Activated CD8-positive, alpha-beta memory T cell treated with anti-CD3 and anti-CD28 coated beads for 48 hours (primary cell): ENCODE measurements at places on chromosomes 13 and 19.

DNA sequence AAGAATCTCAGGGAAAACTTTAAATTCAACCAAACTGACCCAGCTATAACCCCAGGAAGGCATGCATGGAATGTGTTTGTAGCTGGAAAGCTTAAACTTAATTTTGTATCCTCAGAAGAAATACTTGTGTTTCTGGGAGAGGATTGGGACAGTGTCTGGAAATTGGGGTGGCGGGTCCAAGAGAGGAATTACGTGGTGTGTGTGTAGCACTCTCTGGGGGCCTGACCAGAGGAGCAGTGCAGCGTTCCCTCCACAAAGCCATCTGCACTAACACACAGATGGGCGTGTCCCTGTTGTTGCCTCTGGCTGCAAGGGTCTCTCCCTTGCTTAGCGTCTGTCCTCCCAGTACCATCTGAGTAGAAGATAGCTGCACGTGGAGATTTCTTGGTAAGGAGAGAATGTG is 6.4 kb downstream of the GARRE1 start:
- no peak for DNase-seq

GRCh38 chr19:18119013-18119716 is 21.6 kb downstream of the MAST3 start:
- DNase-seq, result no peak

DNA sequence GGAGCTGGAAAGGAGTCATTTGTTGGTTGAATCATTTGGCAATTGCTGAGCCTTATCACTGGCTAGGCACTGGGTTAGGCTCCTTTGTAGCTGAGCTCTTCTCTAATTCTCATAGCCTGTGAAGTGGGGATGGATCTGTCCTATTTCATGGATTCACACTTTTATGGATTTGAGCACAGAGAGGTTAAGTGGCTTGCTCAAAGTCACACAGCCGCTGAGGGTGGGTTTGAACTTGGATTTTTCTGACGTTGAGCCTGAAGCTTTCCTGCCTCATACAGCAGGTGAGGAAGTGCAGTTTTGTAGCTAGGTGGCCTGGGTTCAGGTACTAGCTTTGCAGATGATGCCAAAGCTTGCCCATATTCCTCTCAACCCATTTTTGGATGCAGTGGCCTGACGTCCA is 19.4 kb downstream of the CYP4F22 start:
- no peak for DNase-seq

DNA sequence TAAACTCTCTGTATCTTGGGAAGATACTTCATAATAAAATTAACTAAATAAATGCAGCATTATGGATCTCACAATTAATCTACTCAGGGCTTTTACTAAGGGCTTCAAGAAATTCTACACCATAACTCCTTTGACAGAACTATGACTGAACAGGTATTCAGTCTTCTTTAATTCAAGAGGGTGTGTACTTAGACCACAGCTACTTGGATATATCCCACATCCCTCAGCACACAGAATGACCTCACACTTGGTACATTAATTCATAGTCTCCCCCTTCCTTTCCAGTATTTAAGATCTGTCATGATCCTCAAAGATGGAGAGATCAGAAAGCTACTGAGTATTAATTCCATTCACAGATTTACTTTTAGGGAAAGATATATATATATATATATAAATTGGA is 11.6 kb downstream of the DIAPH3 start:
- DNase-seq, result no peak

DNA sequence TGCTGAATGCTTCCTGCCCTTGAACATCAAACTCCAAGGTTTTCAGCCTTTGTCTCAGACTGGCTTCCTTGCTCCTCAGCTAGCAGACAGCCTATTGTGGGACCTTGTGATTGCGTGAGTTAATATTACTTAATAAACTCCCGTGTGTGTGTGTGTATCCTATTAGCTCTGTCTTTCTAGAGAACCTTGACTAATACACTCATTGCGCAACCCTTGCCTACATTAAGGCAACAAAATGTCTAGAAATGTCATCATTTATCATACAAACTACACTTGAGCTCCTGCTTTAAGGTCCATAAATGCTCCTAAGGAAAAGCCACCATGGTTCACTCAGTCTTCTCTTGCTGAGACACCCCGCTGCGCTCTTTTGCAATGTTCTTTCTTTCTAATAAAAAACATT is 2861.0 kb downstream of the PCDH9 start:
- DNase-seq, result no peak

GRCh38 chr13:20174656-20175405 is 14.0 kb upstream of the GJA3 start:
- DNase-seq, result no peak

GRCh38 chr19:42216653-42217519 is 591 bp downstream of the DEDD2 start:
- DNase-seq, result no peak

DNA sequence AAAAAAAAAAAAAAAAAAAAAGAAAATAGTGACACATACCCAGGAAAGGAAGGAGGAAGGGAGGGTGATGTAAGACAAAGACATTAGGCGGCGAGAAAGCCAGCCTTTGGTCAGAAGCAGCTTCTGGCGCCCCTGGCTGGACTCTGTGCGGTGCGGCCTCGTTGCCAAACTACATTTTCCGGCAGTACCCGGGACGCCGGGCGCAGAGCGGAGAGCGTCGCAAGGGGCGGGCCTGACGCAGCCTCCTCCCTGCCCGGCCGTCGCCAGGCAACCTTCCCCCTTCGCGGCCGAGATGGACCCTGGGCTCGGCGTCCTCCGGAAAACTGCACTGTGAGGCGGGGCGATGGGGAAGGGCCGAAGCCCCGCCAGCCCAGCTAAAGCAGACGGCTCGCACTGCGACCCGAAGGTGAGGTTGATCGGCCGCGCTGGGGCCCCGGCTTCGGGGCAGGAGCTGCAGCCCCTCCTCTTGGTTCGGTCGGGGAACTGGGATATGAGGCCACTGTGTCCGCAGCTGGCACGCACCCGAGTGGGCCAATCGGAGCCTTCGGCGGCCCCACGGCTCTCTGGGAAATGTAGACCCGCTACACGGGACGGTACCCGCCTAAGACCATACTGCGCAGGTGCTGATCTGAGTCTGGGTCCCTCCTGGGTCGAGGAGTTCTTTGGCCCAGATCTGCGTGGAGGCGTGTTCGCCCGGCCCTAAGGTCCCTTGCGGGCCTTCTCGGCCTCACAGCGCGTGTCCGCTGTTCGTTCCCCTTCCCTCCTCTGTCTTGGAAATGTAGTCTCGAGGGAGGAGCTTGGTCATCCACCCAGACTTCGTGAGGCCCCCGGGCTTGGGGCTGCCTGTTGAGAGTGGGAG is 2.3 kb upstream of the MZF1 start:
- DNase-seq, result peak; percentile 63

GRCh38 chr13:82934000-82934399 is 948.3 kb downstream of the SLITRK1 start:
- no peak for DNase-seq

GRCh38 chr13:21218351-21219035 is 42.0 kb downstream of the MRPL57 start:
- DNase-seq, result no peak

GRCh38 chr13:40259899-40260298 is 406.5 kb downstream of the FOXO1 start:
- no peak for DNase-seq

DNA sequence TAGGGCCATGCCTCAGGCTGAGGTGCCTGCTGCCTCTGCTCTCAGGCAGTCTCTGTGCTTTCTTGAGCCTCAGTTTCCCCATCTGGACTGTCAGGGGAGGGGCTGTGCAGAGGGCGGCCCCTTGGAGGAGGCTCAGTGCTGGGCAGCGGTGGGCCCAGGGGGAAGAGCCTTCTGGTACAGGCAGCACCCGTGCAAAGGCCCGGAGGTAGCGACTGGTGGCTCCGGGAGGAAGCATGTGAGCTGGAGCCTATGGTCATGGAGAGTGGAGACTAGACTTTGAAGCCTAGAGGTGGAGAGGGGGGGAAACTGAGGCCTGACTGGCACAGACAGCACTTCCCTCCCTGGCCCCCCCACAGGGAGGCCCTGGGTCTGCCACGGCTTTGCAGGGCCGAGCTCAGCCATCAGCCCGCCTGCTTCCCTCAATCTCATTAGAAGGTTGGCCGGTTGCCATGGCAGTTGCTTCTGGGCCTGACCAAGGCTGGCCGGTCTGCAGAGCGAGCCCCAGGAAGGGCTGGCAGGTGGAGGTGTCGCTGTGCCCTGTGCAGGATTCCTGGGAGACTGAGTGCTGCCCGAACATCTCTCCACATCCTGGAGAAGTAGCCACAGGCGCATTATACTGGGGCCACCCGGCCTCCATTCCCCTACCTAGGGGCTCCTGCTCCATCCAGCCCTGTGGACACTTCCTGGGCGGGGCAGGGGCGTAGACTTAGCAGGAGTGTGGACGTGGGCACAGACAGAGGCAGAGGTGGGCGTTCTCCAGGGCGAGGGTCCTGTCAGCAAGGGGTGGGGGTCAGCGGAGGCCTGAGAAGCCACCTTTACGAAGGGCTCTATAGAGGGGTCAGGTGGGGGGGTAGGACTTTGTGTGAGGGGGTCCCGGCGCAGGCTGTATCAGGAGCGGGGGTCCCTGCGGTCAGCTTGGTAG is 53.2 kb downstream of the CRTC1 start:
- no peak for DNase-seq

GRCh38 chr19:30755581-30755980 is 383.4 kb downstream of the ZNF536 start:
- no peak for DNase-seq

GRCh38 chr19:52695996-52696395 is 38.8 kb downstream of the ZNF611 start:
- no peak for DNase-seq

DNA sequence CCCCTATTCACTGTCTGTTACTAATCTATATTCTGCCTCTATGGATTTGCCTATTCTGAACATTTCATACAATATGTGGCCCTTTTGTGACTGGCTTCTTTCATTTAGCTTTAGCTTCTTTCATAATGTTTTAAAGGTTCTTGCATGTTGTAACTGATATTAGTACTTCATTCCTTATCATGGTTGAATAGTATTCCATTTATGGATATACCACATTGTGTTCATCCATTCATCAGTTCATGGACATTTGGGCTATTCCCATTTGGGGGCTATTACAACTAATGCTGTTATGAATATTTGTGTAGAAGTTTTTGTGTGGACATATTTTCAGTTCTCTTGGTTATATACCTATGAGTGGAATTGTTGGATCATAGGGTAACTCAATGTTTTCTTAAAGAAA is 44.4 kb upstream of the TDRD3 start:
- DNase-seq, result no peak

DNA sequence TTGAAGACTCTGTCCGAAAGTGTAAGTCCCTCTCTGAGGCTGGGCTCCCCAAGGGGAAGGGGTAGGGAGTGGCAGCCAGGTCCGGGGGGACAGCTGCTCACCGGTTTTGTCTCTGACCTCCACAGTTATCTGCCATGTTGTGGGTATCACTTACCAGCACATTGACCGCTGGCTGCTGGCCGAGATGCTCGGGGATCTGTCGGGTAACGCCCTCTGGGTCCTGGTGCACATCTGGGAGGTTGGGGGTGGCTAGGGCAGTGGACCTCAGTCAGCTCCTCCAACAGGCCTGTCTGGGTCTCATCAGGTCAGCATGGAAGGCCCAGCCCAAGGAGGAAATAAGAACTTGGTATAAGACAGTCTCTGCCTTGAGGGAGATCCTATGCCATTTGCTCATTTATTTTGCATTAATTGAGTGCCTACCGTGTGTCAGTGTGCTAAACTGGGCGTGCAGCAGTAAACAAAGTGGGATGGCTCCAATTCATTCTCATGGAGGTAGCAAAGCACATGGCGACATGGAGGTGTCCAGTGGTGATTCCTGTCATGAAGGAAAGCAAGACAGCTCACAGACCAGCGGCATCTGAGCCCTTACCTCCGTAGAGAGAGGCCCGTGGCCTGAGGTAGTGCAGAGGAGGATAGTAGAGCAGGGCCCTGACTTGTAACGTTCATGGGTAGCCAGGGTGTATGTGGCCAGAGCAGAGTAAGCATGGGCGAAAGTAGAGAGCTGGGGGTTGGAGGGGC is 13.7 kb downstream of the EIF3K start:
- DNase-seq, result no peak

DNA sequence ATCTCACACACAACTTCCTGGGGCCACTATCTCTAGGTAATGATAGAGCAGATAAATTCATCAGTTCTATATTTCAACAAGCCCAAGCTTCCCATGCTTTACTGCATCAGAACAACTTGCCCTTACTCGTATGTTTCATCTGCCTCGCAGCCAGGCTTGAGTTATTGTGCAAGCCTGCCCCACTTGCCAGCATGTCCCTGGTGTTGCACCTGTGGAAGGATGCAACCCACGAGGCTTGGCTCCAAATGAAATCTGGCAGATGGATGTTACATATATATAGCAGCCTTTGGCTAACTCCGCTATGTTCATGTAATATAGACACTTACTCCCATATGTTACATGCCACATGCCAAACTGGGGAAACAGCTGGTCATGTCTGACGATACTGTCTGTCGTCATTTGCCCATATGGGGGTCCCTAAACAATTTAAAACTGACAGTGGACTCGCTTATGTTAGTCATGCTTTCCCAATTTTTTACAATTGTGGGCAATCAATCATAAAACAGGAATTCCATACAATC is 6.2 kb downstream of the ERVK3-1 start:
- DNase-seq, result no peak

GRCh38 chr13:71625694-71626093 is 241.3 kb downstream of the DACH1 start:
- DNase-seq, result no peak

GRCh38 chr13:77502104-77502720 is 33.3 kb upstream of the SCEL start:
- no peak for DNase-seq

GRCh38 chr19:30163663-30164062 is 208.5 kb upstream of the ZNF536 start:
- no peak for DNase-seq

- no peak for DNase-seq
Observed at GRCh38 chr13:49874430-49874829, 61.7 kb downstream of the SPRYD7 start.

GRCh38 chr13:25707726-25708125 is 336.0 kb downstream of the ATP8A2 start:
- DNase-seq, result no peak

GRCh38 chr13:21481359-21481758 is 22.3 kb upstream of the ZDHHC20 start:
- no peak for DNase-seq

DNA sequence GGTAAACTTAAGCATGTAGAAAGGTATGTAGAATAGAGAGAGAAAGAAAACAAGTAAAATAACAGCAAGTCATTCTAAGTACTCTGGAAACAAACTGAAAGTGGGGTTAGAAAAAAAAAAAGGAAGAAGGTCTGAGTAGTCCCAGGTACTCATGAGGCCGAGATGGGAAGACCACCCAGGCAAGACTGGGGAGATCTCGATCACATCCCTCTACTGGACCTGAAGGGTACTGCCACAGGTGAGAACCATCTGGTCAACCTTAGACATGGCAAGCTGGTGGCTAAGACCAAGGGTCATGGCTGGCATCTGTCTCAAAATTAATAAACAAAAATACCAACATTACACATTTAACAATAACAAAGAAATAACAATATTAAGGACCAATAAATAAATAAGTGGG is 36.3 kb upstream of the ZNF724 start:
- no peak for DNase-seq

DNA sequence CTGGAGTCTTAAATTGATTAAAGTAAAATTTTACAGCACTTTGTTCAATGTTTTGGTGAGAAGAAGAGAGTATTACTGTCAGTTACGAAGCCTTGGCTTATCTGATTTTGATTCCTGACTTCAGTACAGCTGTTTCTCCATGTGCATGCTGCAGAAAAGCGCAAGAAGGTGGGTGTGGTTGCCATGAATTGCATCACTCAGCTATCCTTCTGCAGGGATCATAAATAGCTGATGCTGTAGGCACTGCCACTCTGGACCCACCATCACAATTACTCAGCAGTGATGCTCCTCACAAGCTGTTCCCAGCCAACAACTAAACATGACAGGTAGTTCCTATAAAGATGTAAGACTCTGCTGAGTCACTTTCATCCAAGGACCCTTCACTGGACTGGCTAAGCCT is 321.2 kb downstream of the IRS2 start:
- DNase-seq, result no peak
